ENCODE measurements at places on chromosomes 4 and X.
A peak's percentile ranks its signal among the peaks of the same experiment; 100 is the strongest.

DNA sequence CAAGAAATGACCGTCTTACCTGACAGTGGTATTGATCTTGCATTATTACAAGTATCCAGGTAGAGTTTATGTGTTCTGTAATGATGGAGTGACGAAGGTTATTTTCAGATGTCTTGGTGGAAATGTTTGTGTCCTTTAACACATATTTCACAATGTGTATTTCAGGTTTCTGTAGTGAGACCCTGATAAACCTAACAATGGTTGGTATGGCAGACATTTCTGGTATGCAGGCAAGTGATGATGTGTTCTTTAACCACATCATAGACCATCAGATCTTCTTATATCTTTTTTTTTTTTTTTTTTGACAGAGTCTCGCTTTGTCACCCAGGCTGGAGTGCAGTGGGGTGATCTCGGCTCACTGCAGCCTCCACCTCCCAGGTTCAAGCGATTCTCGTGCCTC, 14.6 kb upstream of the ATXN3L start:
- DNase-seq = peak; percentile 21

DNA sequence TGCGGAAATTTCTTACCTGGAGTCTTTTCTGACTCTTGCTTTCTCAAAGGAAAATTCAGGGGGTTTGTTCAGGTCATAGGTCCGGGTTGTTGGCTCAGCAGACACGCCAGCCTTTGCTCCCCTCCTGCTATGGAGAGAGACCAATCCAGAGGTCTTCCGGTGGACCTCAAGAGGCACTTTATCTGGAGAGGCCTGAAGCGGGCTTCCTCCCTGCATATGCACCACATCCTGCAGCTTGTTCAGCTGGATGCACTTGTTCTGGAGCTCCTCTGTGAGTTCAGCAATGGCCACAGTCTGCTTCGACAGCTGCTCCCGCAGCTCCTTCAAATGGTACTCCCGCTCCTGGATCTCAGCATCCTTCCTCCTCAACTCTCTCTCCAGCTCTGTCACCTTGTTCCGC, 10.5 kb downstream of the PRKG2 start:
- DNase-seq = no peak

GRCh38 chrX:121642415-121642814, 595.0 kb downstream of the GLUD2 start:
- peak; percentile 64 for DNase-seq

DNA sequence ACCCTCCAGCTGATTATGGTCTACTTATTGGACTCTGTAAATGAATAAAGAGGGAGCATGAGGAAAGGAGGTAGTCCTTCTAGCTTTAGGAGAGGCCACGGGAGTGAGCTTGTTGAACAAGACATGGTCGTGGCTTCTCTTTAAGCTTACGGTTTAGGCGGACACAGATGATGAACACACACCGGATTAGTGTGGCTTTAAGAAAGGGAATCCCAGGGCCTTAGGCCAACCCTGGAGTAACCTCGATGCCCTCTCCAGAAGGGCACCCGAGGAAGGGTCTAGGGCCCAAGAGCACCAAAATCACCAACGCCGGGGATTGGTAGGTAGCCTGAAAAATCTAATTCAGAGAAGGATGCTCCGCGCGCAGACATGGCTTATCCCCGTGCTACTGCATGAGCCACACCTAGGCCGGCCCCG, 39.4 kb downstream of the ERVMER34-1 start:
- DNase-seq = no peak

- no peak for DNase-seq
Observed at GRCh38 chr4:84751707-84752106, 168.8 kb downstream of the CDS1 start.

DNA sequence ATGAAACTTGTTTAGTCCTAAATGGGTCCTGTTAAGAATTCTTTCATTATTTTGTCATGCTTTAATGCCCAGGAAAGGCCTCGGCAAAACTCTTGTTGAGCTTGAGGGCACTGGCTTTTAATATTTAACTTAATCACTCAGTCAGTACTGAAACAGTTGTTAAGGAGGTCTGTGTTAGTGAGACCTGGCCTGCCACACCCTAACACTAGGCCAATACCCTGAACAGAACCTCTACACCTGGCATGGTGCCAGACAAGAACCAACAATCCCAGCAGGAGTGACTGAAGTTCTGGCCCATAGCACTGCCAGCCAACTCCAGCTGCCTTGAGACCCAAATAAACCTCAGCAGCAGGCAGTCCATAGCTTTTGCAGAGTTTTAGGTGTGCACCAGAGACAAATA, 85.7 kb upstream of the ITM2A start:
- no peak for DNase-seq

- DNase-seq = no peak
Observed at GRCh38 chr4:185122681-185123345, 20.3 kb upstream of the SLC25A4 start.

- no peak for DNase-seq
Observed at GRCh38 chr4:100842856-100843255, 325.0 kb upstream of the EMCN start.

DNA sequence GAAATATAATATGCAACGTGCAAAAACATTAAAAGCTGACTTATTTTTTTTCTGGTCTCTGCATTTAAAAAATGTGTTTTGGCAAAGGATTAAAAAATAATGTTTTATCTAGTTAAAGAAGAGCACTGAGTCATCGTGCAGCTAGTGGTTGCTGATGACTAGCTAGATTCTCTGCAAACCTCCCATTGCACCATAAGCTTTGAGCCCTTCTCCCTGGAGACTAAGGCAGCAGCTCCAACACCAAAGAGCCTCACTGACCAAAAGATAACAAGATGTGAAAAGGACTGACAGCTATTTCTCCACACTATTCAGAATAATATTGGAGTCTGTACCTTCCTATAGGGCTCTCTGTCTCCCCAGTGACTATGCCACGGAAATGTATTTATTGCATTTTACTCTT, 424.3 kb downstream of the SLITRK2 start:
- DNase-seq = no peak

DNA sequence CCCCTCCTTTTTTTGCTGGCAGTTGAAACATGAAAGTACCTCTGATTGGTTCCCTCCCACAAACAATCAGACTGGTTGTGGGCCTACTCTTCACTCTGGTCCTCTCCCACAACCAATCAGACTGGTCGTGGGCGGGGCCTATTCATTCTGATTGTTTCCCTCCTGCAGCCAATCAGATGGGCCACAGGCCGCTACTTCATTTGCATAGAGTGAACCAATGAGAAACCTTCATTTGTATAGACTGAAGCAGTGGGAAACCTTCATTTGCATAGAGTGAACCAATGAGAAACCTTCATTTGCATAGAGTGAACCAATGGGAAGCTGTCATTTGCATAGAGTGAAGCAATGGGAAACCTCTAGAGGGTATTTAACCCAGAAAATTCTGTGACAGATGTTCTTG, 55.2 kb downstream of the TRMT44 start:
- no peak for DNase-seq

GRCh38 chrX:55907968-55908607, 190.5 kb downstream of the RRAGB start:
- peak; percentile 36 for DNase-seq

DNA sequence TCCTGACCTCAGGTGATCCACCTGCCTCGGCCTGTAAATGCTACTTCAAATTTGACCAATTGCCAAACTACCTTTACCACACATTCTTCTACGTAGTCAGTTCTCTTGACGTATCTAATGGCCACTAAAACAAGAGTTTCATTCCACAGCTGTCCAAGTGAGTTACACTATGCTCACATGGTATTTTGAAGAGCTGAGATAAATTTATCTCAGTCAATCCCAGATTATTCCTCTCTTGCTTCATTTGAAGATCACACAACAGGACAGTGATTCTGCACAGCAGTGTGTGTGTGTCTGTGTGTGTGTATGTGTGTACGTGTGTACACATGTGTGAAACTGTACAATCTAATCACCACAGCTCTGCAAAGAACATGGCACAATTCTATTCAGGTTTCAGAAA, 133.4 kb downstream of the APBB2 start:
- no peak for DNase-seq

DNA sequence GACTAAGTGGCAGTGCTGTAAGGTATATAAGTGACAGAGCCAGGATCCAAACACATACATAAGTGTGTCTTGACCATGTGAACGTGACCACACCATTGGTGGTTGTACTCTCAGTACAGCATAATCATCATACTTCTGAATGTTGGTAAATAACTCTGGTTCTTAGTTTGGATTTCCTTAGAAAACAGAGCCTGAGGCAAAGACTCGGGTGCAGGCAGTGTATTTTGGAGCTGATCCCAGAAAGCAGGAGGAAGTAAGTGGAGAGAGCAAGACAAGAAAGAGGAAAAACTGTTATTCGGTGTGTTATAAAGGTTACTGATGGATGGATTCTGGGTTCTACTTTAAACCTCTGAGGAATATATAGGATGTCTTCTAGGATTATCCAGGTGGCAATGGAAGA, 127.9 kb downstream of the SLC39A8 start:
- DNase-seq = no peak

DNA sequence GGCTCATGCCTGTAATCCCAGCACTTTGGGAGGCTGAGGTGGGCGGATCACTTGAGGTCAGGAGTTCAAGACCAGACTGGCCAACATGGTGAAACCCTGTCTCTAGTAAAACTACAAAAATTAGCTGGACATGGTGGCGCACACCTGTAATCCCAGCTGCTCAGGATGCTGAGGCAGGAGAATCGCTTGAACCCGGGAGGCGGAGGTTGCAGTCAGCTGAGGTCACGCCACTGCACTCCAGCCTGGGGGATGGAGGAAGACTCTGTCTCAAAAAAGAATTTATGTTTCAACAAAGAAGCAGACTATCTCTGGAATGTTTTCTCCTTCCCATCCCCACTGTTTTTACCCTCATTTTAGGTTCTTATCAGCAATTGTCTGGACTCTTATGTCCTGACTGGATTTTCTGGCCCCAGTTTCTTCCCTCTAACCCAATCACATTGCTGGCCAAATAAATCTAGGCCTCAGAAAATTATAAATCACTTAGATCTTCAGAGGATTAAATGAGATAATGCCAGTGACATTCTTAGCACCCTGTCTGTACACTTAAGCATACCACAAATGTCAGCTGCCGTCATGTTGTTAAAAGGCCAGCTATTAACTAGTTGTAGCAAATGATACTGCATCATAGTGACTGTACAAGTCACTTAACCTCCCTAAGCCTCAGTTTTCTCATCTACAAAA, 44.9 kb upstream of the PRSS48 start:
- peak; percentile 45 for DNase-seq

GRCh38 chr4:84032372-84032771, 466.7 kb downstream of the NKX6-1 start:
- no peak for DNase-seq

DNA sequence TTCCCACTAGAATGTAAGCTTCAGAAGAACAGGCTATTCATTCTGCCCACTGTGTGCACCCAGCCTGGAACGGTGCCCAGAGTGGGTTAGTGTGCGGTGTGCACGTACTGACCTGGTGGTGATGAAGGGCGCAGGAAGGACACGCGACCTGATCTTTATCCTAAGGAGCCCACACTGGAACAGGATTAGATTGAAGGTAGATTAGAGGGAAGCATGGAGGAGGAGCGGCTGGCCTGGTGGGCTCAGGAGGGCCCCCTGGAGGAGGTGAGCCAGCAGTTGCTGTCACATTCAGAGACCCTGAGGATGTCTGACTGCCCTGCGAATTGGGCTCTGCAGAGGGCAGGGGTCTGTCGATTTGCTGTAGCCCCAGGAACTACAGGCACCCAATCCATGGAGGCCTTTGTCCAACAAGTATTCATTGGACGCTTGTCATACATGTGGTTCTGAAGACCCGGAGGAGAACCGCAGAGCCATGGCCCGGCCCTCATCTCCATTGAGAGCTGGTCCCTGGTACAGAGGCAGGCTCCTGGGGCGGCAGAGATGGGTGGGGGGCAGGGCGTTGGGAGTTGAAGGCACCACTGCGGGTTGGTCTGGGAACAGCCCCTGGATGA, 73.2 kb downstream of the HTRA3 start:
- no peak for DNase-seq

DNA sequence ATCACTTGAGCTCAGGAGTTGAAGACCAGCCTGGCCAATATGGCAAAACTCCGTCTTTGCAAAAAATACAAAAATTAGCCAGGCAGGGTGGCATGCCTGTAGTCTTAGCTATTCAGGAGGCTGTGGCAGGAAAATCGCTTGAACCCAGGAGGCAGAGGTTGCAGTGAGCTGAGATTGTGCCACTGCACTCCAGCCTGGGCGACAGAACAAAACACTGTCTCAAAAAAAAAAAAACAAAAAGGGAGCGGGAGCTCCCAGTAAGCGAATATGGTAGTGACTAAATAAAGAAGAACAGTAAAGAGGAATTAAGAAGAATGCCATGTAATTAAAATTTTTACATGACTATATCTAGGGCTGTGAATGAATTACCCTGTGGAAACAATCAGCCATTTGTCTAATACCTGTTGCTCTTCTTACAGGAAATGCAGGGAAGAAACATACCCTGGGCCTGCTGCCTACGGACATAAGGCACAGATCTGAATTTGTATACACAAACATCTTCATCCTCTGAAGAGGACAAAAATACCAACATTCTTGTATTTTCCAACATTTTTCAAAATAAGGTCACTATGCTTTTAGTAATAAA, 11.4 kb downstream of the WDFY3 start:
- DNase-seq = no peak

DNA sequence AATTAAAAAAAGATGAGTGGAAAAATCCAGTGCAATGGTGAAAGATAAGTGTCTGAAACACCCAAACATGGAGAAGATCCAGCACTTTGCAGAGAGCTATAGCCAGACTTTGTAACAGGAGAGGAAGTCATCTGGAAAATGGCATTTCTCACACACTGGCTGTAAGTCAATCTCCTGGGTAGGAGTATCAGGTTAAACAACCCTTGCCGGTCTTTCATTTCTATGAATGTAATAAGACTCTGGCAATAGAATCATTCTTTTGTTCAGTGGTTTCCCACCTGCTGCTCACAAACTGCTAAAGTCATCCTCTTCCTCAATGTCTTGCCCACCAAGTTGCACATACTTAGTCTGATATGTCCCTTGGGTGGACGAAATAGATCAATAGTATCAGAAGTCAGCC, 94.0 kb upstream of the ATP8A1 start:
- DNase-seq = no peak

DNA sequence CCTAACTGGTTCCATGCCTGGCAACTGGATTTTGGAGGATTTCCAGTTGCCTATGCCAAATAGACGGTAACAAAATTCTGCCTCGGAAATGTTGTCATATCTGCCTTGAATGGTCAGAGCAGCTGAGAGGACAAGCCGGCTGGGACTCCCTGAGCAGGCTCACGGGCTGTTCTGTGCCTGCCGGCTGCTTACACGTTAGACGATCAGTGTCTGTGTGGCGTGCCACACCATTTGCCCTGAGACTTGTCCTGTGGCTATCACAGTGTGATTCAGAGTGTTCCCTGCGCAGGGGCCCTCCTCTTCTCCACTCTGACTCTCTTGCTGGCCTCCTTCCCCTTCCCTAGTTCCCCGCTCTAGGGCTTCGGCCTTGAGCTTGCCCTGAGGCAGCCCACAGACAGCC, 42.4 kb downstream of the RAI2 start:
- no peak for DNase-seq

- no peak for DNase-seq
Observed at GRCh38 chrX:126799059-126799458, 20.5 kb upstream of the PRR32 start.

All from fibroblast of skin of back (primary cell).